ENCODE measurements at places on chromosomes 11 and 22.

- DNase-seq: no peak
Observed at GRCh38 chr11:1892558-1892957, 863 bp upstream of the PRR33 start.

- DNase-seq: no peak
Observed at GRCh38 chr11:45725121-45725520, 59.7 kb upstream of the CHST1 start.

DNA sequence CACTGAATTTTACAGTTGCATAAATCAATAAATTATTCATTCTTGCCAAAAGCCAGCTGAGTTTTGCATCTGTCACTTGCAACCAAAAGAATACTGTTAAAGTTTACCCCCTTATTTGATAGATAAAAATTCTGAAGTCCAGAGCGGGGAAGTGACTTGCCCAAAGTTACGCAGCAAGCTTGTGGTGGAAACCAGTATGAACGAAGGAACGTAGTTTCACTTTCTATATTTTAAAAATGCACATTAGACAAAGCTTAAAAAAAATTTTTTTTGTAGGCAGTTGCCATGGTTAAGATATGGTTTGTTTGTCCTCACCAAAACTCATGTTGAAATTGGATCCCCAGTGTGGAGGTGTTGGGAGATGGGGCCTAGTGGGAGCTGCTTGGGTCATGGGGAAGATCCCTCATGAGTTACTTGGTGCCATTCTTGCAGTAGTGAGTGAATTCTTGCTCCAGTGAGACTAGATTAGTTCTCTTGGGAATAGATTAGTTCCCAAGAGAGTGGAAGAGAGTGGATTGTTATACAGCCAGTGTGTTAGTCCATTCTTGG, 46.3 kb upstream of the SEZ6L start:
- no peak for DNase-seq

GRCh38 chr11:1149545-1149944, 8.2 kb upstream of the MUC5AC start:
- no peak for DNase-seq

DNA sequence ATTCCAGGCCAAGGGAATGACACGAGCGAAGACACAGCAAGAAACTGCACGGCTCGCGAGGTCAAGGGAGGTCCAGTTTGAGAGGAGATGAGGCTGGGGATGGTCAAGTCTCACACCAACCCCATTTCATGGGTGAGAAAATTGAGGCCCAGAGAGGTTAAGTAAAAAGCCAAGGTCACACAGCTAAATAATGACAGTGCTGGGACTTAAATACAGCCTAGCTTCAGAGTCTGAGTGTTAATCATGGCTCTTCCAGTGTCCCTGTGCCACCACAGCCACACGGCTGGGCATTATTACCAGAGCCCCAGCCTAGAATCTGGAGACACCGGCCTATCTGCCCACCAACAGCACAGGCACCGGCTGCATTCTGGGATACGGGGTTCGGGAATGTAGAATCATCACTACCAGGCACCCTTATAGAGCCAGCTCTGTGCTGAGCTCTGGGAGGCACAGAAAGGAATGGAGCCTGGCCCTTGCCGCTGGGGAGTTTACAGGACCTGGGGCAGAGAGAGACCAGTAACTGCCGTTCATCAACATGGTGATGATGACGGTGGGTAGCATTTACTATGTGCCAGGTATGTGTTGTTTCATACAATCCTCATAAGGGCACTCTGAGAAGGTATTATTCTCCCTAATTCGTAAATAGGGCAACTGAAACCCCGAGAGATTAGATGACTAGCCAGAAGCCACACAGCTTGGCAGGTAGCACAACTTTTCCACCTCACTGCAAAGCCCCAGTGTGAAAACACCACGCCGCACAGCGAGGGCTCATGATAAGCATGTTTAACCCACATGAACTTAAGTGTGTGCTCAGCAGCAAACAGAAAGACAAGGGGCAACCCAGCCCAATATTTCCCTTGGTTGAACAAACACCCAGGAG, 51.8 kb downstream of the CD6 start:
- DNase-seq: no peak

DNA sequence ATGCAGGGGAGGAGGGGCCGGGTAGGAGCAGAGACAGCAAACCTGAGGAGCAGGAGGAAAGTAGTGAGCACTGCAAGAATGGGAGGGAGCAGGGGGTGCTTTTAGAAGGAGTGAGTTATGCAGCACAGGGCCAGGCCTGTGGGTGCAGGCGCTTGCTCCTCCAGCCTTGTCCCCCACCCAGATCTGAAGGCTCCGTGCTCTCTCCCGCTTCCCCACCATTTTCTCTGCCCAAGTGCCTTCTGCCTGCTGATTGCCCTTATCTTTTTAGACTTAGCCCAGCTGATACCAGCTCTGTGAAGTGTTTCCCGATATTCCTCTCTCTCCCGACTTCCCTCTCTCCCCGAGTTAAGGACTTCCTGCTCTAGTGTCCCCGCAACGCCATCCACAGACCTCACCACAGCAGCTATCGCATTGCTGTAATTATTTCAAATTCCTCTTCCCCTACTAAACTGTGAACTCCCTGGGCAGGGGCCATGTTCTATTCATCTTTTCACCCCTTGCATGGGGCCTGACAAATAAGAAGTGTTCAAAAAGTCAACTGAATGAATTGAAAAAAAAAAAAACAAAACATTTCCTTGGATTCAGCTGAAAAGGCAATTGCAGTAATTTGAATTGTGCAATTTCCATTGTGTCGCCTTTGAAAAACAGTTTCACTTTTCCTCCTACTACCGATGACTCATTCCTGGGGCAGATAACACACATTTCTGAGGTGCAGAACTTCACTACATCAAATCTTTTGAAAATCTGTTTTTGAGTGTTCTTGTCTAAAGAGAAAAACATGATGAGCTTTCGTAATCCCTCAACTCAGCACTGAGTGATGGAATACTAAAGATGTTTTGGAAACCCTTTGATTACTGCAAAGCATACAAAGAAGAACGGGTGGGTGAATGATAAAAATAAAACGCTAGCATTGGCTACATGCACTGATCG, 69.7 kb upstream of the BMAL1 start:
- DNase-seq: peak; percentile 91

DNA sequence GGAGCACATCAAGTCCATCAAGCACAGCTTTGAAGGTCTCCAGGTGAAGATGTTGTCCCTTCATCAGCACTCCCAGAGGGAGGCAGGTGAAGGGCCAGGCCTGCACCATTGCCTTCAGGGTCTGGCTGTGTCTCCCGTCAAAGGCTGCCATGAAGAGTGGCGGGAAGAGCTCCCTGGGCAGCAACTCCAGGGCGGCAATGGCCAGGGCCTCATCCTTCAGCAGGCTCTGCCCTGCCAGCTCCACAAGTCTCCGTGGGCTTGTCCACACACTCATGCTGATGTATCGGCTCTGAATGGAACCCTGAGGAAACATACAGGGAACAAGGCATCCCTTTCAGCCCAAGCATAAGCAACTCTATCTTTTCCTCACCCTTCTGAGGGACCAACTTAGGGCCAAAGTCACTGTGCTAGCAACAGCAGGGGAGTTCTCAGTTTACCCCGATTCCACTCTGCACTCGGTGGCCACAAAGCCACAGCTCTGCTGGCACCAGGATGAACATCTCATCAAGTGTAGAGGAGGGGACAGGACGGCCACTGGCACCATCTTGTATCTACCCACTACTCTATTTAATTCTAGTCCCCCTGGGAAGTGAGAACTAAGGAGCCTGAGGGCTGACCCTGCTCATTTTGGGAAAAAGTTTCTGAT, 8.2 kb downstream of the PRAME start:
- no peak for DNase-seq

DNA sequence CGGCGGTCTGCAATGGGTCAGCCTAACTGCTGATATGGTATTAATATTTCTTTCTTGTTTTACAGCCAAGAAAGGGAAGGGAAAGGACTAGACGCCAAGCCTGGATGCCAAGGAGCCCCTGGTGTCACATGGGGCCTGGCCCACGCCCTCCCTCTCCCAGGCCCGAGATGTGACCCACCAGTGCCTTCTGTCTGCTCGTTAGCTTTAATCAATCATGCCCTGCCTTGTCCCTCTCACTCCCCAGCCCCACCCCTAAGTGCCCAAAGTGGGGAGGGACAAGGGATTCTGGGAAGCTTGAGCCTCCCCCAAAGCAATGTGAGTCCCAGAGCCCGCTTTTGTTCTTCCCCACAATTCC, 1.9 kb downstream of the MDK start:
- no peak for DNase-seq

DNA sequence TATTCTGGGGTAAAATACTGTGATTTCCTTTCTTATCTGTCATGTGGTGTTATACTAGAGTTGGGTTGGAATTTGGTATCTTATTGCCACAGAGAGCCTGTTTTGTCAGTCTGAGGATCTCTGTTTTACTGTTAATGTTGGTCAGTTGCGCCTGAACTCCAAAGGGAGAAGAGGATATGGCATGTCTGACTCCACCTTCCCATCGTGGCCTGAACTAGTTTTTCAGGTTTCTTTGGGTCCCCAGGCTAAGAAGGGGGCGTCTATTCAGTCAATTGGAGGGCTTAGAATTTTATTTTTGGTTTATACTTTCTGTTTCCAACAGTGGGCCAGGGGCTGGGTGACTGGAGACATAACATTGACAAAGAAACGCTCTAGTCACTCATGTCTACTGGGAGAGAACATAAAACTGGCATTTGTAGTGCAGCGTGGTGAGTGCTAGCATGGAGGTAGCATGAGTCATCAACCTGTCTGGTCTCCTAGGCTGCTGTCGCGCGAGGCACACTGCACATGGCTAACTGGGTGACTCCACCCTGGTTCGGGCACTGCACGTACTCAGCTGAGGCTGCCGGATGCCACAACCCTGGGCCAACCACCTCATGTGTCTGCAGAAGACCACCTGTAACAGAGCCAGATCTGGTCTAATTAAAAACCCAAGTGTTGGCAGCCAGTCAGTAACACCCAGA, 120.1 kb upstream of the OR9Q1 start:
- no peak for DNase-seq

DNA sequence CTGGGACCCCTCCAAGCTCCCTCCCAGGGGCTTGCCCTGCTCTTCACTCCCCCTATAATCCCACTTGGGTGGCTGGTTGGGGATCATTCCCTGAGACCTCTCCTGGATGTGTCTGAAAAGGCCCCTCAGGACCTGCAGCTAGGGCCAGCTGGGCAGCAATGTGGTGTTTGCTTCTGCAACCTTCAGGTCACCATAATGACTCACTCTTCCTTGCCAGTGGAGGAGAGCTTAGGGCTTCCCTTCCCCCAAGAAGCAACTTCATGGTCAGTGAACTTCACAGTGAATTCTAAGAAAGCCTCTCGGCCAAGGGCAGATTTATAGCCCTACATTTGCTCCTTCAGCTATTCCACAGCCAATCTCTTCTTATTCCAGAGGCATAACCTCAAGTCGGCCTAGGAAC, 45.1 kb upstream of the TSPAN18 start:
- peak; percentile 22 for DNase-seq

DNA sequence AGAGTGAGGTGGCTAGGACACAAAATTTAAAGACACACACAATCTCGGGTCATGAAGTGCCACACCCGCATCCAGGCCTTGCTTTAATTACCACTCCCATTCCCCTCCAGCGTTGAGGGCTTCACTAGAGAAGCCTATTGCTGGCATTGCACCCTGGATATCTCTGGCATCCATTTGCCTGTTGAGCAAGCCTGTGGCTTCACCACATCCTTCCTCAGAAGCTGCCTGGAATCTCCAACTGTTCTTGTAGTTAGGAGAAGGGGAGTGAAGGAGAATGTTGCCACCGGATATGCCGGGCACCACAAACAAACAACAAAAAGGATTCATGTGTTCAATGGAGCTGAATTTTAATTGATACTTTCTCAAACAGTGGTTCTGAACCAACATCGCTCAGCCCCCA, 34.4 kb upstream of the RCN1 start:
- peak; percentile 67 for DNase-seq

DNA sequence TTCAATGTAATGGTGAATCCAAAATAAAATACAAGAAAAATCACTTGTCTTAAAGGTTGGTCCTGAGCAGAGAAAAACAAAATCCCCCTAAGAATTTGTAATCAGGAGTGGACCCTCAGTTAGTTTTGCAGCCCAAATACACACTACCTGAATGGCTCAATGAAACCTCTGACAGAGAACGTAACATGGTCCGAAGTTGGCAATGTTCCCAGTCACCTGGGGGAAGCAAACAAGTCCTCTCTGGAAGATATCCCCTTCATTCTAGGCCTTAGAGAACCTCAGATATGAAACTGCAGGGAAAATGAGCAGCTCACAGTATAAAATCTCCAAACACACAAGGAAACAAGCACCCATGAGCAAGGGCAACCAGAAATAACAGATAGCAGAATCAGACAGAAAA, 58.2 kb downstream of the MORC2 start:
- DNase-seq: no peak

DNA sequence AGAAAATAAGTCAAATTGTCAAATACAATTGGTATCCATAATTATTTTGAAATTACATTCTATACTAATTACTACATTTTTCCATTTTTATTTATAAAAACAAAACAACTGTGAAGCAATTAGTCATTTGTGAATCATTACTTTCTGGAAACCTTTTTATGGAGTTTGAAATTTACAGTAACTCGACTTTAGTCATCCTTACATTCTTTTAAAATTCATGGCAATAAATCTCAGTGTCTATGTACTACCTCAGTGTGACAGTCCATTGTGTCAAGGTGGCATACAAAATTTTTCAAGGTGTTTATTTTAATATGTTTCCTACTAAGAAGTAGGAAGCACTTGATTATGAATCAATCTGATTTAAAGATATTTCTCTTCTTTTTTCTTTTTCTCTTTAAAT, 1949.4 kb upstream of the RAG2 start:
- DNase-seq: peak; percentile 62

DNA sequence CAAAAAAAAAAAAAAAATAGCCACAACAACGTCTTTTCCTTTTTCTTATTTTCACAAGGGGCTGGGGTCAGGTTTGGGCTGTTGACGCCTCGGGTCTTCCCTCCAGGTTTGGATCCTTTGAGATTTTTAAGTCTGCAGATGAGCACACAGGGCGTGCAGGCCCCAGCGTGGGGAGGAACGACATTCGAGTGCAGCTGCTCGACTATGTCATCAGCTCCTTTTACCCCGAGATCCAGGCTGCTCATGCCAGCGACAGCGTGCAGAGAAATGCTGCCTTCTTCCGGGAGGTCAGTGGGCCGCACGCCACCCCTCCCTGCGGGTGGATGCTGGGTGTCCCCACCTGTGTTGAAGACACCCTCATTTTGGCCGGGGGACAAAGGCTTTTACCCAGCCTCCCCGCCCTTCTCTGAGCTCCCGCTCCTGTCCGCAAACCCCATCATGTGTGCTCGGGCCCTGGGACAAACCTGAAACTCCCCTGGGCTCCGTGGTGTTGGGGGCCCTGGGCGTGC, 7.7 kb downstream of the SELENOO start:
- DNase-seq: no peak

DNA sequence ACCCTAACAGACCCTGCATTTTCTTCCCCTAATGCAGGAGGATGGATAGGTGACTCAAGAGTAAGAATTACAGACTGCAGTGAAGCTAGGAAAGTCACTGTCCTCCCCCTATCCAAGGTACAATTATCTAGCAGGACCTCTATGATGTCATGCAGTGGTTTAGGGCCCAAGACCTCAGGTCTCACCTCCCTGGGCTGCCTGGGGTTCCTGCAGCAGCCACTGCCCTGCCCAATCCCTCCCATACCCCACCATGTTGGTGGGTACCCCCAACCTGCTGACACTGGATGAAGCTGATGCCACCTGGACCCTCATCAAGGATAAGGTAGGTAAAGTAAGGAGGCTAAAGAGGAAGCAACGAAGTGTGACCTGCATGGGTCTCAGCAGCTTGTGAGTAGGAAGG, at the start of gene C11orf42:
C11orf42 (plus strand) TSS at position 192 of the 400 bp plus-strand sequence; CDS start at position 251, 59 bp downstream.
- DNase-seq: no peak
